ENCODE measurements at places on chromosomes 13 and 19.

- DNase-seq, result no peak
These were observed 1.2 kb upstream of the ACP7 start for GRCh38 chr19:39082745-39083598.

GRCh38 chr13:19763618-19764017 lies 19.1 kb downstream of the PSPC1 start:
- DNase-seq, result no peak

DNA sequence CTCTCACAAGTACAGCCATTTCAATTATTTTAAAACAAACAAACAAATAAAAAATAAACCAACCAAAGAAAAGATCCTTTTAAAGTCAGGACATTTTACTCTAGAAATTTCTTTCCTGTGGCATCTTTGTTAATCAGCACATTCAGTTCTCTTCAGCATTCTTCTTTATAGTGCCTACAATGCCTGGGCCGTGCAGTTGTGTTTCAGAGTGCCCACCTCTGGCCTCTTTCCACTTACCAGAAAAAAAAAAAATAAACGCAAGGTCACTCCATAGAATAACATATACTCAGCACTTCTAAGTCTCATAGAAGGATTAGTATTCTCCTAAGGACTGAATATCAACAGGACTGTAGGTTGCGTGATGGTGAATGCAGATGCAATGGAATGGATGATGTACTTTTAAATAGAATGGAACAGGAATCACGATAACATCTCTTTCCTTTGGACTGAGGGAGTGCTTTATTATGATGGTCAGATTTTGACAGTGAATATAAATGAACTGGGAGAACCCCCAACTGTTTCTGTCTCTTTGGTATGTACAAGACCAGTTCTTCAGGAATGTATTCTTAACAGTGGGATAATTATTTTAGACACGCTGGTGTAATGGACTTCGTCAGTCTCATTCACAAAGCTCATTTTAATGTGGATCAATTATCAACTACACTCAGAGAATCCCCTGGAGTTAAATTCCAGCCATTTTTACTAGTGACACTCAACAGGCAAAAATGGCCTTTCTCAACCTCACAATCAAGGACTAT lies 125.0 kb upstream of the NBEA start:
- no peak for DNase-seq

GRCh38 chr13:98232456-98232855 lies 55.4 kb upstream of the RNF113B start:
- no peak for DNase-seq

DNA sequence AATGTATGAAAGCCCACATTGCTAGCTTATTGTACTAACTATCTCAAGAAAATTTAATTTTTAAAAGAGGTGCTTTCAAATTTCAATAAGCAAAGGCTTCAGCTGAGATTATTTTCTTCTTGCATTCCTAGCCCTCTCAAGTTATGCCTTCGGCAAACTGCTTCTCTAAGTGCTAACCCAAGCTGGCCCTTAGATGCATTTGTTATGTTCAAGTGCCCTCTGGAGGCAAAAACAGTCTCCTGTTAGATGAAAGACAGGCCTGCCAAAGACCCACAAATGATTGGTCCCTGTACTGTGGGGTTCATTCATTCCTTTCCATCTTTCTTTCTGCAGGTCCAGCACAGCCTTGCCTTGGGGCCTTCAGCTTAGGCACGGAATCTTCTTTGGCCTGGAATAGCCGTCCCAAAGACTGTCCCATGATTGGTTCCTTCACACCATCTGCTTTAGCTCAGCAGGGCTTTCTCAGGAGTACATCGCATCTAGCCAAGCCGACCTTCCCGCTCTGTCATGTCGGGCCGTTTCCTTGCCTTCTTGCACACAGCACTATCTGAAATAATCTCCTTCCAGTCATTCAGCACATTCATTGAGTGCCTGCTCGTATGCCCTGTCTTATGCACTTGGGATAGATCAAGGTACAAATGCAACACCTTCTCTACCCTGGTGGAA lies 26.4 kb upstream of the TPTE2 start:
- no peak for DNase-seq

DNA sequence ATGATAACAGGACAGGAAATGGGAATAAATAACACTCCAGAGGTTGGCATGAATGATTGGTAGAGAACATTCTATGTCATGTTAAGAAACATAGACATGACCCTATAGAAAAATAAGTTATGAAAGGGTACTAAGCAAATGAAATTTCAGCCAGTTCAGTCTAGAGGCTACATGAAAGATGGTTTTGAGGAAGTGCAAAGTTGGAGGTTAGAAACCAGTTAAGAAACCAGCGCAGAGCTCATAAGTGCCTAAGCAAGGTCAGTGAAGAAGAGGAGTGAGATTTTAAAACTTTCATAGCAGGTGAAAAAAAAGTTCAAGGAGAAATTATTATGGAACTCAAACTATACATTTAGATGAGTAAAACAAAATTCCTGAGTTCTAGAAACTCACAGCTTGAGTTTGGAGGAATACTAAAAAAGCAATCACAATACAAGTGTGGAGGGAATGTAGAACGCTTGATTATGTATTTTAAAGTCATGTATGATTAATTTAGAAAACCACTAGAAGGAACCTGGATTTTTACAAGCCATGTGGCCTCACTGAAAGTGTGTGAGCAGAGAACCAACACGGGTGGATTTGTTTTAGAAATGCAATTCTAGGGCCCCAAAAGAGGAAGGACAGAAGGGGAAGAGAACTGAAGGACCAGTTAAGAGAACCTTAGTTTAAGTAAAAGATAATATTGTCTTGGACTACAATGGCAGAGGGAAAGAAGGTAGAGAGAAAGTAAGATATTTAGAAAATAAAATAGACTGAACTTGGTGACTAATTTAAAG lies 162.4 kb downstream of the PCDH20 start:
- DNase-seq, result no peak

DNA sequence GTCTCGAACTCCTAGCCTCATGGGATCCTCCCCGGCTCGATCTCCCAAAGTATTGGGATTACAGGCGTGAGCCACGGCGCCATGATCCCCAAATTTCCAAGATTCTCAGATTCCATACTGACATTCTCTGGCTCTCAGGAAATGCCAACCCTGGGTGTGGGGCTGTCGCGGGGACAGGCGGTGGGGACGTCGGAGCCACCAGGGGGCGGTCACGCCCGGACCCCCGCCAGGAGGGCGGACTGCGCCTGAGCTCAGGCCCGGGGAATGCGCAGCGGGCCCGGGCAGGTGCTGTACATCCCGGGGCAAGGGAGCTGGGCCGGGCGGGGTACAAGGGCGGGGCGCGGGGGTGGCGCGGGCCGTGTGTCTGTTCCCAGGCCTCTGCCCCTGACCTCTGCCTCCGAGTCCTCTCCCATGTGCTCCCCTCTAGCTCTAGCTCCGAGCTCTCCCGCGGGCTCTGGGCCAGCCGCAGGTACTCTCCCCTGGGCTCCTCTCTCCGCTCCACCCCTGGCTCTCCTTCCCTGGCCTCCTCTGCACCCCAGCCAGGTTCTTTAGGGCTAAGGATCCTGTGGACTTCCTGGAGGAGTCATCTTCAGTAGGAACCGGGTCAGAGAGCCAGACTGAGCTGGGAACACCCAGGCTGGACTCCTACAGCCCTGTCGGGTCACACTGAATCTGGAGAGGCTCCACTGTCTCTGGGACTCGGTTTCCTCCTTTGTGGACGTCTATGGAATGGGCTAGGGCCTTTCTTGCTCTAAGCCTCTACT lies 2.4 kb downstream of the PPP1R13L start:
- DNase-seq, result no peak

- DNase-seq, result no peak
These were observed 29.6 kb upstream of the CACTIN start for GRCh38 chr19:3656073-3656746.

DNA sequence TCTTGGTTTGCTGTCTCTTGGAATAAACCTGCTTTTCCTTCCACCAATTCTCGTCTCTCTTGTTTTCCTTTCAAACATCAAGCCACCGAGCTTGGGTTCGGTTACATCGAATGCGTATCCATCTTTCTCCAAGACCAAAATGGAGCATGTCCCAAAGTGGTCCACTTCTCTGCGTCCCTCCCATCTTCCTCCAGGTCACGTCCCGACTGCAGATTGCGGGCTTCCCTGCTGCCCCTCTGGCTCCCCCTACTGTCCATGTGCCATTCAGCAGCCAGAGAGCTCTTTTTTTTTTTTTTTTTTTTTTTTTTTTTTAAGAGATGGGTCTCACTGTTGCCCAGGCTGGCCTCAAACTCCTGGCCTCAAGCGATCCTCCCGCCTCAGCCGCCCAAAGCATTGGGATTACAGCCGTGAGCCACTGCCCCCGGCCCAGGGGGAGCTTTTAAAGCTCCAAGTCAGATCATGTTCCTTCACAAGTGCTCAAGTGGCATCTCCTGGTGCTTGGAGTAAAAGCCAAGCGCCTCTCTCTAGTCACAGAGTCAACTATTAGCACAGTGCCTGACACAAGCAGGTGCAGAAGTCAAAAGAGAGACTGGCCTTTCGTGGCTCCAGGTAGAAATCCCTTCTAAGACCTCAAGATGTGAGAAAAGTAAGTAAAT lies 10.0 kb downstream of the COL5A3 start:
- peak; percentile 66 for DNase-seq

DNA sequence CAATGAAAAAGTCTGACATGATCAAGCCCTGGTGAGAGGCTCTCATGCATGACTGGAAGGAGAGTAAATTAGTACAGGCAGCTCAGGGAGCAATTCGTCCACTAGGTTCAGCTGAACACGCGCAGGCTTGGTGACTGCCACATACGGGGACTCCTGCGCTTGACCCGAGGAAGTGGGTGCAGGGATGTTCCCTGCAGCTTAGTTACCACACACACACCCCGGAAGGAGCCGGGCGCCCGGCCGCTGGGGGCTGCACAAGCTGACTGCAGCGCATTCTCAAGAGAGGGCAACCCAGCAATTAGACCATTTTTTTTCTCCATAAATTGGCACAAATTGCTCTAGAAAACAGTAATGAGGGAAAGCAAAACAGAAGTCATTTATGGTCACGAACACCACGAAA lies 23.0 kb upstream of the MIER2 start:
- DNase-seq, result no peak
